Smooth muscle cell of bladder (primary cell): ENCODE measurements at places on chromosomes 3 and 15. TPM values are rescaled to one million over a fixed set of nuclear protein-coding genes. Genes with fewer than 3 reads are reported as not detected.

Gene CASR
- total RNA-seq, result not detected in 2 replicates

Gene BRK1
- 88.9 and 101 TPM in 2 replicates for total RNA-seq

Gene LRRC31
- total RNA-seq, result not detected in 2 replicates

Gene AGBL1
- not detected in 2 replicates for total RNA-seq

Gene RBM6
- 32.7 and 45.2 TPM in 2 replicates for total RNA-seq

Gene CHRNA7
- 0.18 and 0.28 TPM in 2 replicates for total RNA-seq

Gene C3orf70
- 0.09 and 0.14 TPM in 2 replicates for total RNA-seq

Gene SLITRK3
- not detected in 2 replicates for total RNA-seq

Gene NR2E3
- total RNA-seq, result 0.14 and 0.18 TPM in 2 replicates

Gene GRM7
- total RNA-seq, result under 0.01 TPM in 1 of 2 replicates, not detected in the other

Gene MAP6D1
- 0.57 and 1.6 TPM in 2 replicates for total RNA-seq

Gene GOLGA8O
- total RNA-seq, result 0.37 and 0.85 TPM in 2 replicates

Gene GOLGA8J
- not detected in 2 replicates for total RNA-seq

Gene FHIT
- 0.28 and 1.1 TPM in 2 replicates for total RNA-seq

Gene FEZF2
- total RNA-seq, result not detected in 2 replicates

Gene ALS2CL
- 0.85 and 1.2 TPM in 2 replicates for total RNA-seq

Gene UBL7
- total RNA-seq, result 29.8 and 33.1 TPM in 2 replicates

Gene CHRD
- total RNA-seq, result 1.4 and 1.9 TPM in 2 replicates

Gene LSAMP
- 3.0 and 11.6 TPM in 2 replicates for total RNA-seq

Gene PSTPIP1
- total RNA-seq, result 0.28 TPM in 1 of 2 replicates, not detected in the other

Gene DAZL
- total RNA-seq, result not detected in 2 replicates

Gene RLBP1
- not detected in 2 replicates for total RNA-seq

Gene GATA2
- 1.4 and 1.8 TPM in 2 replicates for total RNA-seq

Gene SLC38A3
- total RNA-seq, result not detected in 2 replicates

Gene CHDH
- under 0.01 TPM in 2 replicates for total RNA-seq

Gene COX17
- total RNA-seq, result 14.2 and 21.4 TPM in 2 replicates

Gene ISLR
- 79.9 and 157 TPM in 2 replicates for total RNA-seq

Gene STRC
- total RNA-seq, result not detected in 2 replicates

Gene SPATA12
- total RNA-seq, result not detected in 2 replicates

Gene DYNC1LI1
- total RNA-seq, result 28.7 and 28.9 TPM in 2 replicates

Gene SNTN
- total RNA-seq, result not detected in 2 replicates

Gene GABRG3
- total RNA-seq, result not detected in 2 replicates

Gene CDHR4
- total RNA-seq, result under 0.01 and 0.14 TPM in 2 replicates

Gene XRN1
- total RNA-seq, result 35.1 and 47.5 TPM in 2 replicates

Gene GNAT1
- not detected in 2 replicates for total RNA-seq

Gene PIGZ
- total RNA-seq, result 2.1 and 2.6 TPM in 2 replicates

Gene DOCK3
- total RNA-seq, result 0.09 and 0.14 TPM in 2 replicates

Gene ZNF592
- total RNA-seq, result 1.8 and 3.1 TPM in 2 replicates

Gene GHRL
- total RNA-seq, result not detected in 2 replicates

Gene POPDC2
- total RNA-seq, result under 0.01 and 0.37 TPM in 2 replicates

Gene FBN1
- total RNA-seq, result 857 and 873 TPM in 2 replicates

Gene CFAP100
- not detected in 2 replicates for total RNA-seq

Gene APBA2
- 5.2 and 17.8 TPM in 2 replicates for total RNA-seq

Gene ZDHHC19
- not detected in 2 replicates for total RNA-seq

Gene SNX22
- 0.14 and 0.18 TPM in 2 replicates for total RNA-seq

Gene TTC14
- total RNA-seq, result 25.0 and 36.8 TPM in 2 replicates

Gene NOX5
- under 0.01 and 0.09 TPM in 2 replicates for total RNA-seq

Gene VWA5B2
- total RNA-seq, result not detected in 2 replicates

Gene C3orf52
- total RNA-seq, result 5.7 and 10.5 TPM in 2 replicates

Gene CTXN2
- not detected in 2 replicates for total RNA-seq

Gene CATSPER2
- 0.37 and 0.43 TPM in 2 replicates for total RNA-seq

Gene ADCY5
- total RNA-seq, result 0.28 and 0.46 TPM in 2 replicates

Gene RTP3
- total RNA-seq, result not detected in 2 replicates
